GM18507 (cell line): ENCODE measurements at places on chromosomes 12 and 14.

GRCh38 chr12:108511633-108512540 lies 3.2 kb upstream of the FICD start:
- DNase-seq: no peak

DNA sequence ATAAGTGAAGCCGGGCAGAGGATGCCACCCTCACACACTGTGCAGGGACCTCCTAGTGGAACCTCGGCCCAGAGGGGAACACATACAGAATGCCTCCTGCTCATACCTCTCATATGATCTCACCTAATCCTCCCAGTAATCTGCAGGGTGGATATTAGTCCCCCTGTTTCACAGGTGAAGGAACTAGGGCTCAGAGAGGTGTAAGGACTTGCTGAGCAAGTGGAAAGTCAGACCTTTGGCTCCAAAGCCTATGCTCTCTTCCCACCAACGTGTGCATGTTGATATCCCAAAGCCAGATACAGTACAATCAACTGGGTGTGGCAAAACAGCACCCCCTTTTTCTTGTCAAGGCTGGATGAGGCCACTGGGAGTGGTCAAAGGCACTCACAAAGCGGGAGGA lies 4.2 kb downstream of the MYH6 start:
- DNase-seq: no peak

GRCh38 chr12:108699955-108700563 lies 31.3 kb downstream of the CORO1C start:
- no peak for DNase-seq

GRCh38 chr12:89838833-89839232 lies 130.2 kb upstream of the ATP2B1 start:
- DNase-seq: no peak

DNA sequence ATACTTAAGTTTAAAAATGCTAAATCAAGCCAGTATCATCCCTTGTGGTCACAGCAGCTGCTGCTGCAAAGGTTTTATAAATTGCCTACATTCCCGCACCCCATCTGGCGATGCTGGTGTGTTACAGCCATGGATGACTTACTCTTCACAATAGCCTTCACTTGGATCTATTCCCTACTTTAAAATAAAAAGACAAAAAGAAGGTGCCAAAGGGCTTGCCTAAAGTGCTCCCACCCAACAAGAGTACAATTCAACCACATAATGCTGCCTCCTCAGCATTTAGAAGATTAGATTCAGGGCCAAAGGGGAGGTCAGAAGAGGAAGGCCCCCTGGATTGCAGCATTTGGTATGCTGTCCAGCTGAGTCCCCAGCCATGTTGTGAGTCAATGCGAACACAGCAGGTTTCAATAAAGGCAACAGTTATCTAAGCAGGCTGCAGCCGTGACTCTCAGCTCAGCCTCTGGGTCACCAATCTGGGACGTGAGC lies 176.1 kb downstream of the DAD1 start:
- DNase-seq: no peak

DNA sequence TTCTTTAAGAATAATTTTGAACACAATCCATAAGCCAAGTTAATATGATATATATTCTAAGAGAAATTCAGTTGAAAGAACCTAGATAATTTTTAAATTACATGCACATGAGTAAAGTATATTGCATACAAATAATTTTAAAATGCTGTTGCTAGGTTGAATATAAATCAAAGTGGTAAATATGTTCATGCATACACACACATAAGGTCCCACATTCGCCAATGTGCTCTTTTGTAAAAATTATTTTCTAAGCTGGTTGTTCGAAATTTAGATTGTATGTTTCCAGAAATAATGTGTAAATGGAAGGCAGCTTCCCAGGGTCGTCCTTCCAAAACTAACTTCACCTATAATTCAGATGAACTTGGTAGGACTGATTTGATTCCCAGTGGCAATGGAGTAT lies 173.7 kb upstream of the CCDC196 start:
- DNase-seq: no peak

- no peak for DNase-seq
These were observed 92.3 kb upstream of the ARID2 start for GRCh38 chr12:45637242-45637641.

DNA sequence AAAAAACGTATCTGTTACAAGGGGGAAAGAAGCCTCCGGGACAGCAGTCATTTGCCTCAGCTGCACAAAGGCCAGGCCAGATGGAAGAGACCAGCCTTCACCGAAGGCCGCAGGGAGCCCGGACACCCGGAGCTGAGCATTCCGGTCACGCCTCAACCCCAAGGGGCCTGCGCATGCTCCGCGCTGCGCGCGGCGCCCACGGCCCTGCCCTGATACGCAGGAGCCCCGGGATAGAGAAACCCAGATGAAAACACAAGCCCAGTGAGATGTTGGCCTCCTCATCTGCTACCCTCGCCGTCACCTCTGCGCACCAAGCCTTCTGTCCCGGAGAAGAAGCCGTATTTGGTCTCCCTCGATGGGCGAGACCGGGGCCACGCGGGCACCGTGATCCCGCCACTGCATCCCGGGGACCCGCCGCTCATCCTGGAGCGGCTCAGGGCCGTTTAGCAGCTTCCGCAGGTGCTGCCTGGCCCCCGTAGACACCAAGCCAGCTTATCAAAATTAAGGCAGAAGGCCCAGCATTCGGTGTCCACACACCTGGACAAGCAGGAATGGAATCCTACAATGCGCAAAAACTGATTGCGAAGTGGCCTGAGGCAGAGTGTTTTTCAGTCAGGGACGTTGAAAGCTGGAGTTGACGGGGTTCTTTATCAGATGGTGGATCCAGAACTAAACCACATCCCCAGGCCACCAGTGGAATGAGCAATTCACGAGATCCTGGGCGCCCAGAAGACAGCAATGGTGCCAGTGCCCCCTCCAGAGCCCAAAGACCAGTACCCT lies 2.6 kb downstream of the OR8S1 start:
- no peak for DNase-seq

- no peak for DNase-seq
These were observed 343.4 kb upstream of the LMO3 start for GRCh38 chr12:16949371-16949770.

DNA sequence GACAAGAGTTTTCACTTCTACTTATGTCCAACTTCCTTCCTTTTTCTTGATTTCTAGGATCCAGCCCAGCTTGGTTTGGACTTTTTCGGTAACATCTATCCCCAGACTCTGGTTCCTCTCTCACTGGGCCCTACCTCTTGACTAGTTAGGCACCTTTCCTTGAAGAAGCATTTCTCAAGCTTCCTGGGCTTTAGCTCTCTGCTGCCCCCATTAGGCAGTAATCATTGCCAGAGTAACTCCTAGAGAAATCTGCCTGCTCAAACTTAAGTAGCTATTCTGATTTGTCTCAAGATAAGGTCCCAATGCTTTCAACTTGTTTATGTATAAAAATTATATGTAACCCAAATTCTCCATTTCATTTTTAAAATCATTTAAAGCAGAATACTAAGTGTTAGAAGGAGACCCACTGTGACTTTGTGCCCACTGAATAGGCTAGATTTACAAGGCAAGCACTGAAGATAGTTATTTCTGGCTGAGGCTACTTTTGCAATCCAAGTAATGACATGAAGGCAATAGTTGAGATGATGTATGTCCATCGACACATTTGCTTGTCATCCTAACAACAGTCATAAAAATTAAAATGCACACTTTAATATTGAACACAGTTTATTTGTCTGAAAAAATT lies 275.0 kb upstream of the G2E3 start:
- DNase-seq: no peak

DNA sequence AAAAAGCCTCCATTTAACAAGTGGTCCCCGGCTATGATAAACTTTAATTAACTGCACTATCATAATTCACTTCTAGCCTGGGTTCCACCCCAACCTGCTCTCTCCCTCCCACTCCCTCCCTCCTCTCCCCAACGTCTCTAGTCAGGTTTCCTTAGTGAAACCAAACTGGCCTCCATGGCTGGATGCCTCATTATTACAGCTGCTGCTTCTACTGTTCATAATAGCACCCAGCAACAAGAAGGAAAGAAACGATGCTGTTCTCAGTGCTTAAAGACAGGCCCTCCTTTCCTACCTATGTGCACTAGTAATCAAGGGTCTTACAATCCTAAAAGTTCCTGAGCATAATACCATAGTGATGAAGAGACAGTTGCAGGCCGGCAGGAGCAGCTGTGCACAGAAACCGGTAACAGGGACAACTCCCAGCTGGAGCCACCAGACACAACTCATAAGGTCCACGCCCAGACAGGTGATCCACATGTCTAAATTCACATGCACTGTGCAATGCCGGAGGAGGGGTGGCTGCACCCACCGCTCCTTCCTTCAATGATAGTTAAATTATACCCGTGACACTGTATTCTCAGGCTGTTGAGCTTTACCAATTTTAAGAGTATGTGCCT lies 6.2 kb downstream of the IRF2BPL start:
- no peak for DNase-seq

DNA sequence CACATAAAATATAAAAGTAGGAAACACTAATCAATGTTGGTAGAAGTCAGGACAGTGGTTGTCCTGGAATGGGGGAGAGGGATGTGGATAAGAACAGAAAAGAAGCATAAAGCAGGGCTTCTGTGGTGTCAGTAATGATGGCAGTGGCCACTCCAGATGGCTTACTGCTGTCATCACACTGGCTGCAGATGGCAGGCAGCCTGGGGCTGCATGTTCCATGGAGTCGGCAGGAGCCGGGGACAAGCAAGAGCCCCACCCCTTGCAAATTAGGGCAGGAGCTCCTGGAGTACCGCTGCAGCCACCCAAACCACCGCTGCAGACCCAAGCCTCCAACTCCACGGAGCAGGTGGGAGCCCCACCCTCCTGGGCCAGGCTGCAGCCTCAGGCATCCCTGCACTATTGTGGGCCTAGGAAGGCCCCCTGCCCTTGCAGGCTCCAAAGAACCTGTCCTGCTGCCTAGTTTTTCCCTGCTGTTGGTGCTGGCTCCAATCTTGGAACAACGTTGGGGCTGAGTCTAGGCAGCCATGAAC lies 28.8 kb upstream of the SLC5A8 start:
- no peak for DNase-seq

- no peak for DNase-seq
These were observed 12.4 kb downstream of the HDAC7 start for GRCh38 chr12:47807338-47807737.

DNA sequence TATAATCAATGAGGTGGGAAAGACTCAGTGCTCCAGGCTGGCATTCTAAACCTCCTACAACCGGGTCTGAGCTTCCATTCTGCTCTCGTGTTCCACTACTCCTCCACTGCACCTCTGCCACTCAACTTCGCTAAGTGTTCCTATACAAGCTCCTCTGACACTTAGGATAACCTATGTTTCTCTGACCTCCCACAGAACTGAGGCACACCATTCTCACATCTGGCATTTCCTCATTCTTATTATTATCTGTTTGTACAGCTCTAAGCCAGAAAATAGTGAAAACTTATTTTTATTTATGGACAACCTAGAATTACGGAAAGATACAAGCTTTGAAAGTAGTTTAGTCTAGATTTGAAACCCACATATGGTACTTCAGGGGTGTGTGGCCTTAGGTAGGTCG lies 127.0 kb downstream of the MED13L start:
- DNase-seq: no peak

DNA sequence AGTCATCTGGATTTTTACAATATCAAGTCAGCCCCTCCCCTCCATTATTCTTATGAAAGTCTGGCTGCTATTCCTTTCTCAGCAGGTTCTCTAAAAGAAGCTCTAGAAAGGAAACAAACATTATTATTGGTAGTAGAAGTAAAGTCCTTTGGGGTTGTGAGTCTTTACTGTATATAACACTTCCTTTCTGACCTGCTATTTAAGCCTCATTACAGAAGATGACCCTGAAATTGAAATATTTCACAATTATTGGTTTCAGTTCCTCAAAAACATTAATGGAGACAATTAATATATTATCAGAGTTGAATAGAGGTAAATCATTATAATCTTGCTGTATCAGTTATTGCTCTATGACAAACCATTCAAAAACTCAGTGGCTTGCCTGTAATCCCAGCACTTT lies 19.3 kb downstream of the PLEKHA5 start:
- no peak for DNase-seq

DNA sequence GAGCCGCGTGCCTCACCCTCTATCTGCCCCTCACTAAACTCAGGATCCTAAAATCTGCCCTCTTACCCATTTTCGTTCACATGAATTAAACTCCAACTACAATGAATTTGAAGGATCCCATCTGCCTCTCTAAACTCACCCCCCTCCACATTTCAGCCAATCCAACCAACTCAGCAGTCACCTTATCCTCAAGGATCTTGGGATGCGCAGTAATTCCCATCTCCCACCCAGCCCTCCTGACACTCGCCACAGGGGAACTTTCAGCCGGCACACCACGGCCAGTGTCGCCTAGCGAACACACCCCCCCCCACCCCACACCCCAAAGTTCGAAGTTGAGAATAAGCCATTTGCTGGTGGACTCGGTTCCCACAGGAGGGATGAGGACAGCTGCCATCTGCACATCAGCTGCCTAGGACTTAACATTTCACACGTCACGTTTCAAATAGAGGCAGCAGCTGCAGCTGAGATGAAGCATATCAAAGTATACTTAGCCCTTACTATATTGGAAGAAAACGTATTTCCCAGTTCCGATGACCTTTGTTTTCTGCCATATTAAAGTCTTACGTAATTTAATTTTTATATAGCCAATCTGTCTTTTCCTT lies 8.7 kb upstream of the SELPLG start:
- DNase-seq: no peak

- no peak for DNase-seq
These were observed 34.0 kb upstream of the CMKLR1 start for GRCh38 chr12:108373111-108373510.

- DNase-seq: no peak
These were observed 128.7 kb downstream of the RGS6 start for GRCh38 chr14:72060917-72061316.

DNA sequence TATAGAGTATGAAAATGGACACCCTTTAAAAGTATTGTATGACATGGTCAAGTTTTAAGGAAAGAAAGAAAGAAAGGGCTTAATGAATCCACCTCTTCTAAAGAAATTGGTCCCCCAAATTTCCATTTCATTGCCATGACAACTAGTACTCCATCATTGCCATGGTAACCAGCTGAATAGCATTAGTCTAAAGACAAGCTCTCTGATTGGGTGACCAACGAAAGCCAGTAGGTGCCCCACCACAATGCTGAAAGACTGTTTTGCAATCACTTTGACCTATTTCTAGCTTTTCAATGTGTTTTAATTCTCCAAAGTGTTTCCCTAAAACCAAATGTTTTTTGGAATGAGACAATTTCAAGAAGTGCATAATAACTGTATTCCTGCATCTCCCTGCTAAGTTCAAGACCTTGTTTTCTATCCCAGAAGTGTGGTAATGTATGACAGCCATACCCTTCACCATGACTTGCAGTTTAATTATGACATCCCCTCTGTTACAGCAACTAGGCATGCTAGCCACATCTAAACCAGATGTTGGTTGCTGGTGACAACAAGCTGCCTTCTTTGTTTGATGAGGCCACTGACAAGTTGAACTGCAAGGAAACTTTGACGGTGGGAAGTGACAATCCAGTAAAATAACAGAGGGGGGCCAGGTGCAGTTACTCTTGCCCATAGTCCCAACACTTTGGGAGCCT lies 46.7 kb downstream of the KICS2 start:
- DNase-seq: no peak

GRCh38 chr14:90732139-90732538 lies 84.1 kb downstream of the TTC7B start:
- DNase-seq: no peak

- no peak for DNase-seq
These were observed 431 bp downstream of the HIP1R start for GRCh38 chr12:122835750-122836026.
